ENCODE measurements at places on chromosomes 2 and 18.

- no peak for DNase-seq
These were observed 65.7 kb upstream of the PARD3B start for GRCh38 chr2:204479557-204479956.

- DNase-seq, result no peak
These were observed 34.4 kb downstream of the MTA3 start for GRCh38 chr2:42602876-42603219.

DNA sequence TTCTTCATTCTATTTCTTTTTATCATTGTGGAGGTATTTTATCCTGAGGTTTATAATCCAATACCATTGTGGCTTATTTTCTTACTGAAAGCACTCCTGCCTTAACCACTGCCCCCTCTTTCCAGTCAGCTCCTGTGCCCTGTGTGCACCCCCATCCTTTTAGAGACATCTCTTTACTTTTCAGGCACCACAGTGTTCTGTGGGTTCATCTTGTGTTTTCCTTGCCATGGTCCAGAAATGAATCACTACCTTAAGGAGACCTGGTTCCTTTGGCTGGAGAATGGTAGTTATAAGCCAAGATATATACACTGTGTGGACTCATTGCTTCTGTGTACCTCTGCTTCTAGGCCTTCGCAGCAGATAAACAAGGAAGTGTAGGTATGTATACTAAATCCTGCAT lies 278.3 kb downstream of the PTGR3 start:
- no peak for DNase-seq

GRCh38 chr2:128308284-128308731 lies 10.4 kb downstream of the HS6ST1 start:
- no peak for DNase-seq

- DNase-seq, result no peak
These were observed 156.1 kb downstream of the CDH20 start for GRCh38 chr18:61489334-61489733.

Measured in NCI-H2081 (cell line).